ENCODE measurements at places on chromosomes 6 and 20.

- no peaks in the 10 kb centered on the region for H3K36me3 ChIP-seq
- DNase-seq, result no peak
- H3K4me3 ChIP-seq, result no peak overlapping the region
- H3K27me3 ChIP-seq, result peaks cover 3% of the 10 kb centered on the region
- no peaks in the 10 kb centered on the region for H3K4me1 ChIP-seq
Measured at GRCh38 chr20:40749985-40750506, 61.0 kb upstream of the MAFB start.

DNA sequence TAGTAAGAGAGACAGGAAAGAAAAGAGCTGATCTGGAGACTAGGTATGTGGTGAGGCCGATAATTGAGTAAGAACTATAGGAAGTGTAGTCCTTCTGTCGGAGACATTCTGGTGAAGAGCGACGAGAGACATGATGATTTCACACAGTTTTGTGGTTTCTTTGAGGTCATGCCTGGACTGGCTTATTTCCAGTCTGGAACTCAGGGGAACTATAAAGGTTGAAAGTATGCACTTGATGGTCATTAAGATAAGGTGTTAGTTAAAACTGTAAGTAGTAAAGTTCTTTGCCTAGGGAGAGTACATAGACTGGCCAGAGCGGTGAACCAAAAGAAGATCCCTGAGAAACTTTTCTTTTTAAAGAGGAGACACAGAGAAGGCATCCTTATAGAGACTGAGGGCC, 68.8 kb downstream of the RFX6 start:
- peaks cover 14% of the 10 kb centered on the region for H3K4me1 ChIP-seq
- H3K36me3 ChIP-seq, result no peaks in the 10 kb centered on the region
- no peak overlapping the region for H3K27ac ChIP-seq
- no peak for DNase-seq

GRCh38 chr6:105986998-105987397, 99.1 kb upstream of the PRDM1 start:
- H3K4me3 ChIP-seq, result peak overlapping the region; percentile 75
- no peaks in the 10 kb centered on the region for H3K36me3 ChIP-seq
- peaks cover 100% of the 10 kb centered on the region for H3K27me3 ChIP-seq
- peaks cover 26% of the 10 kb centered on the region for H3K4me1 ChIP-seq

DNA sequence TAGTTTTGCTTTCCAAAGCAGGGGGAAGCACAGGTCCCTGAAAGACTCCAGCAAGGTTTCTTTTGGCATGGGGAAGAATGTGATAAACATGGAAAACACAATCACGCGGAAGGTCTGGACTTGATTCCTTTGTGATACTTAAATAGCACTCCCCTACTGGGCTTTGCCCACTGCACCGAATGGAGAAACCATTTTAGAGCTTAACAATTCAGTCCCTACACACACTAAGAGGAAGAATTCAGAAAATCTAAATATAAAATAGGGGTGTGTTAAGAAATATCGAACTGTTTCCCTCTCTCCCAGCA, 71.4 kb upstream of the NHSL1 start:
- no peak overlapping the region for H3K27ac ChIP-seq
- no peak overlapping the region for H3K4me3 ChIP-seq
- H3K4me1 ChIP-seq, result peaks cover 14% of the 10 kb centered on the region
- DNase-seq, result no peak
- H3K36me3 ChIP-seq, result no peaks in the 10 kb centered on the region

DNA sequence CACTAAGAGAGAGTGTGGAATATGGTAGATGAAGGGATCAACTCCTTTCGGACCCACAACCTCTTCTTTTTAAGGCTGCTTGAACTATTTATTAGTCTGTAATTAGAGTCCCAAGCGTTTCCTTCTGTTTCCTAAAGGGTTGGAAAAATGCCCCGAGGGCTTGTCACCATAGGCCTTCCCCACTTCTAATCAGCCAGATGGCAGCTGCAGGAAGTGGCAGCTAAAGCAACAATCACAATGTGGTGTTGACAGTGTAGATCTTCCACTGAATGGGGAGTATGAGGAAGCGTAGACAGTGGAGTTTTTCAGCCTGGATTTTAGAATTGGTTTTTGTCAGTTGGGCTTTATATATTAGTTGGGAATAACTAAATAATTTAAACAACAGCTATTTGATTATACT, 40.6 kb downstream of the SLC35D3 start:
- no peak overlapping the region for H3K4me3 ChIP-seq
- peaks cover 62% of the 10 kb centered on the region for H3K4me1 ChIP-seq
- H3K27ac ChIP-seq, result no peak overlapping the region
- no peaks in the 10 kb centered on the region for H3K27me3 ChIP-seq

- H3K27ac ChIP-seq, result no peak overlapping the region
- no peak for DNase-seq
Measured at GRCh38 chr6:119497988-119498727, 148.6 kb upstream of the MAN1A1 start.

DNA sequence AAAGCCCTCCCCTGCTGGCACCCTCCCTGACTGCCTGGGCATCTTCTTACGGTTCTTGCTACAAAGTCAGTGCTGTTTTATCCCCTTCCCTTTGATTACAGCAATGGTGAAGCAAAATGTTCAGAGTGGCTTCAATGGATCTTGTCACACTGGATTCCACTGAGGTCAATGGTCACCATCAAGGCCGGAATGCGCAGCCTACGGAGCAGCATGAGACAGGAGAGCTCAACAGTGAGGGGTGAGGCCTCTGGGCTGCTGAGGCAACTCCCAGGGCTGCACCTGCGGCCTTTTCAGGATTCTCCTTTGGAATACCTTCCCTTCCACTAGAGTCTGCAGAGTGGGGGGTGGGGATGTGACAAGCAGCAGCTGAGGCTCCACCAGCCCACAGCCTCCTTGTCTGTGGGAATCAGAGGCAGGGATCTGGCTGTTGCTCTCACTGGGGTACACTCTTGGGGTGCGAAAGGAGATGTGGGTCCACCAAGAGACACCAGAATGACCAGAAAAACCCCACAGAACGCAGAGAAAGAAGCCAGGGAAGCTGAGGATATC, 40.4 kb upstream of the EMILIN3 start:
- H3K4me1 ChIP-seq, result 0 out of 2 replicates have a peak, but pooled peaks cover 3% of the 10 kb centered on the region
- H3K36me3 ChIP-seq, result peaks cover 61% of the 10 kb centered on the region
- DNase-seq, result no peak
- no peak overlapping the region for H3K4me3 ChIP-seq
- no peak overlapping the region for H3K27ac ChIP-seq

DNA sequence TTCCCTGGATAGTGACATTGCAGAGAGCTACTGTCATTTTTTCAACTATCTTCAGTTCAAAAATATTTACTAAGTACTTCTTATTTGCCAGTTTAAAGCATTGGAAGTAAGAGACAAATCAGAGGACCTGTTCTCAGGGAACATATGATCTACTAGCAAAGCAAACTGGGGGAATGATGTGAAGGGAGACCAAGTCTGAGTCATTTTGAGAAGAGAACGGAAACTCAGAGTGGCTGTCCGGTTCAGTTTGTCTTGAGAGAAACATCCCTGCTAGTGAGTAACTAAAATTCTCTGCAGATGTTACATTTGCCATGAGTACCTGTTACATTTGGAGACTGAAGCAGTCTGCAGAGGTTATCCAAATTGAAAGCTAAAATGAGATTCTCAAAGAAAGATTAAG, 118.3 kb downstream of the KCNQ5 start:
- H3K36me3 ChIP-seq, result no peaks in the 10 kb centered on the region
- DNase-seq, result no peak
- peaks cover 19% of the 10 kb centered on the region for H3K4me1 ChIP-seq
- H3K27ac ChIP-seq, result no peak overlapping the region
- no peaks in the 10 kb centered on the region for H3K27me3 ChIP-seq

GRCh38 chr20:35934050-35934449, 20.3 kb downstream of the SCAND1 start:
- DNase-seq, result peak; percentile 18
- H3K4me1 ChIP-seq, result peaks cover 23% of the 10 kb centered on the region
- H3K4me3 ChIP-seq, result no peak overlapping the region
- peaks cover 35% of the 10 kb centered on the region for H3K36me3 ChIP-seq
- peak overlapping the region; percentile 95 for H3K27ac ChIP-seq
- no peaks in the 10 kb centered on the region for H3K27me3 ChIP-seq

- H3K27me3 ChIP-seq, result no peaks in the 10 kb centered on the region
- H3K36me3 ChIP-seq, result no peaks in the 10 kb centered on the region
- no peak for DNase-seq
Measured at GRCh38 chr6:90083891-90084290, 189.6 kb downstream of the GJA10 start.

DNA sequence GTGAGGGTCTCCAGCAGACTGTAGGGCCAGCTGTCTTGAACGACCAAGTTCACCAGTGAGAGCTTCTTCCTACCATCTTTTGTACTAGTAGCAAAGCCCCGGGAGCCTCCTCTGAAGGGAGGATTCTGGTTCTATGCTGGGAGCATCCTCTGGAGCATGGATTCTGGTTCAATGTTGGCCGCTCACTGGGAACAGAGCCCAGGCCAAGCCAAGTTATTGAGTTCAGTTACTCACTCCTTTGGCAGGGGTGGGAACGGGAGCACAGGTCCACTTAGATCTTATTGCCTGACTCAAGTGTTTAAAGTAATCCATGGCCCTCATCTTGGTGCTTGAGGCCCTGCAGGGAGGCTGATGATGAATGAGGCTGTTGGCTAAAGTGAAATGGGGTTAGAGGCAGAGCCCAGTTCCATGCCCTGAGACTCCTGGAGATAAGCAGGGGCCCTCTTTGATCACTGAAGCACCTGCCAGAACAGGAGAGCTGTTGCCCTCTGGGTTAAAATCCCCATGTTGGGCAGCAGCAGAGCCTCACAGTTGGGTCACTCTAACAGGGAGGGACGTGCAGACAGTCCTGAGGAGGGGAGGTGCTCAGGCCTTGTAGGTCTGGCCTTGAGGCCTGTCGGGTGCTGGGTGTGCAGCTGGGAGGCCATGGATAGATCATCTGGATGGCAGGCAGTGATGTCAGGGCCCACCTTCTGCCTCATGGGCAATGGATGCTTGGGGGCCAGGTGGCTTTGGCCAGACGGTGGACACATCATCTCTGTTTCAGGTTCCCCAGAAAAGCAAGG, 98.3 kb upstream of the SYNDIG1 start:
- no peak overlapping the region for H3K4me3 ChIP-seq
- DNase-seq, result no peak
- no peak overlapping the region for H3K27ac ChIP-seq
- no peaks in the 10 kb centered on the region for H3K36me3 ChIP-seq
- no peaks in the 10 kb centered on the region for H3K27me3 ChIP-seq

DNA sequence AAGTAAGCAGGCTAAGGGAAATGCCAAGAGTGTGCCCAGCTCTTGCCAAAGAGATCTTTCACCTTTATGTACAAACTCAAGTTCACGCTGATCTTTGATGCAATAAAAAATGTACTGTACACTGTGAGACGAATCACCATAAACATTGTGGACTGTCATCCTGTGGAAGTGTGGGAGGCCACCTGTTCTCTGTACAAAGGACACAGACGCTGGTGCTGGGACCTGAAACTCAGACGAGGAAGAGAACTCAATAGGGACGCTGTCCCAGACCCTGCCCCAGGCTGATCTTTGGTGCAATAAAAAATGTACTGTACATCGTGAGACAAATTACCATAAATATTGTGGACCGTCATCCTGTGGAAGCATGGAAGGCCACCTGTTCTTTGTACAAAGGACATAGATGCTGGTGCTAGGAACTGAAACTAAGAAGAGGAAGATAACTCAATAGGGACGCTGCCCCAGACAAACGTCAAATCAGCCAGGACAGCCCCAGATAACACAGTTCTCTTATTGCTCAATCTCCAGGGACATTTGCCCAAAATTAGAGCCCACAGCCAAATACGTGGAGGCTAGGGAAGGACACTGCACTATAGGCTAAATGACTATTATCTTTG, 312.7 kb upstream of the SGK1 start:
- H3K36me3 ChIP-seq, result peaks cover 6% of the 10 kb centered on the region
- no peak overlapping the region for H3K27ac ChIP-seq
- no peak for DNase-seq
- H3K4me1 ChIP-seq, result no peaks in the 10 kb centered on the region
- H3K27me3 ChIP-seq, result no peaks in the 10 kb centered on the region

DNA sequence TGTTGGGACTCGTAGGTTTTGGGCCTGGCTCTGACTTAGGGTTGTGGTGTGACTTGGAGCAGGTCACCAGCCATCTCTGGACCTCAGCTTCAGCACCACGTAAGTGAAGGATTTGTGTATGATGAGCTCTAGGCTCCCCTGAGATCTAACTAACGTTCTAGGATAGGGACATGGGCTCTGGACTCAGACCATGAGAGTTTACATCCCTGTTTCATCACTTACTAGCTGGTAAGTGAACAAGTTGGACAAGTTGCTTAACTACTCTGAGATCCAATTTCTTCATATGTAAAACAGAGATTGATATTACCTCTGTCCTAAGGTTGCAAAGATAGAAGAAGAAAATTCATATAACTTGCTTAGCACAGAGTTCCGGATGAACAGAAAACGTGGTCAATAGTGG, 20.3 kb upstream of the PNPLA1 start:
- no peak for DNase-seq
- no peaks in the 10 kb centered on the region for H3K27me3 ChIP-seq
- peaks cover 27% of the 10 kb centered on the region for H3K4me1 ChIP-seq
- no peak overlapping the region for H3K4me3 ChIP-seq
- no peaks in the 10 kb centered on the region for H3K36me3 ChIP-seq

DNA sequence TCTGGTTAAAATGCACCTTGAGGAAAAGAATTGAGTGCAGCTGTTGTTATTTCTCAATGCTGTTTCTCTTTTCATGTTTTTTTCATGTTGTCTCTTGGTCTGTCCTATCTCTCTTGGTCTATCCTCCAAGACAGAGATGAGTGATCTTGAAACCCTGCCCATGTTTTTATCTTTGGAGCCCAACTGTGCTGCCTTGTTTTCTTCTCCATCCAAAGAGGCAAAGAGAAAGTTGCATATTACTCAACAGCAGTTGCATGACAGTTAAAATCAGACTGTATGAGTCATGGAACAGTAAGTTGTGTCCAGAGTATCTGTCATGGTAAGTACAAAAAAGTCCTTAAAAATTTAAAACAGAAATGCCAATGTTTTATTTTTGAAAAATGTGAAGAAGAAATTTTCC, 26.2 kb downstream of the BCAS1 start:
- no peaks in the 10 kb centered on the region for H3K4me1 ChIP-seq
- H3K4me3 ChIP-seq, result no peak overlapping the region
- H3K36me3 ChIP-seq, result no peaks in the 10 kb centered on the region
- H3K27me3 ChIP-seq, result no peaks in the 10 kb centered on the region

Measured in WTC11 (cell line).